Activated CD4-positive, CD25-positive, alpha-beta regulatory T cell (primary cell): ENCODE measurements at places on chromosomes 2 and 18.

GRCh38 chr18:70291295-70291574 is 2.4 kb downstream of the SOCS6 start:
- no peak for DNase-seq

DNA sequence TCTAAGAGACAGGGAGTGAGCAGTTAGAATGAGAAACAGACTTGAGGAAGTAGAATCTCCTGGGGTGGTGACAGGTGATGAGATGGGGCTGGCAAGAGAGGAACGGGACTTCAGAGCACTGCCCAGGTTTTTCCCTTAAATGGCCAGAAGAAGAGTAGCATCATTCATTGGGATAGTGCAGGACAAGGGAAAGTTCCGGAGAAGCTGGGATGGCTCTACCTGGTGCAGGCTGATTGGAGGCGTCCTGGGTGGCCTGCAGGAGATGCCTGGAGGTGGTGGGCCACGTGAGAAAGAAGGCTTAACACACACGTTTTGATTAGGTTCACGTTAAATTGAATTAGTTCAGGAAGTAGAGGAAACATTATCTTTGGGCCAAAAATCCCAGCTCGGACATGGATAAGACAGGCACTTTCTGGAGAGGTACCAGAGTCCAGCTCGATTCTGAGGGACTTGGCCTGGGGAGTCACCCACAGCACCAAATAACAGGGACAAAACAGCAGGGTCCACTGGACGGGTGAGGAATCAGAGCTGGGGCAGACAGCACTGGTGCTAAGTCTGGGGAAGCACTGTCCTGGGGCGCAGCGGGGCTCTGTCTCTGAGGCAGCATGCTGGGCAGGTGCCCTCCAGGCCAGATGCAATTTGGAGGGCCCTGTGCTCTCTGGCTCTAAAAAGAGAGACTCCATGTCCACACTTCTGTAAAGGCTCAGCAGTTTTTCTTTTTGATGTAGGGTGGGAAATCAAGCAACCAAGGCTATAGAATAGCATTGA is 512.3 kb upstream of the RAB6C start:
- no peak for DNase-seq

GRCh38 chr2:161412346-161412745 is 3.8 kb upstream of the TBR1 start:
- DNase-seq = no peak

- DNase-seq = no peak
Observed at GRCh38 chr2:42281416-42282081, 79.5 kb downstream of the COX7A2L start.

- DNase-seq = no peak
Observed at GRCh38 chr2:65417509-65418085, 14.8 kb downstream of the SPRED2 start.

GRCh38 chr2:76998704-76999103 is 523.5 kb downstream of the LRRTM4 start:
- DNase-seq = no peak

GRCh38 chr2:26017464-26018183 is 16.3 kb upstream of the RAB10 start:
- DNase-seq = no peak

DNA sequence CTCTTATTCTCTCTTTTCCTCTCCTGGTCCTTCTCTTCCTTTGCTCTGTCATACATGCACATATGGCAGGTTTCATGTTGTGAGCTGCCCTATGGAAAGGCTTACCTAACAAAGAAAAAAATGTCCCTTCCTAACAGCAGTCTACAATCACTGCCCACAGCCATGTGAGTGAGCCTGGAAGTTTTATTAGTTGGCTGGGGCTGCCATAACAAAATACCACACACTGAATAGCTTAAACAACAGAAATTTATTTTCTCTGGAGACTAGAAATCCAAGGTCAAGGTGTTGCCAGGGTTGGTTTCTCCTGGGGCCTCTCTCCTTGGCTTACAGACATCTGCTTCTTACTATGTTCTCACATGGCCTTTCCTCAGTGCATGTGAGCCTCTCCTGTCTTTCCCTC is 142.1 kb downstream of the TRIB2 start:
- no peak for DNase-seq

- no peak for DNase-seq
Observed at GRCh38 chr2:43041661-43042360, 184.6 kb downstream of the ZFP36L2 start.

DNA sequence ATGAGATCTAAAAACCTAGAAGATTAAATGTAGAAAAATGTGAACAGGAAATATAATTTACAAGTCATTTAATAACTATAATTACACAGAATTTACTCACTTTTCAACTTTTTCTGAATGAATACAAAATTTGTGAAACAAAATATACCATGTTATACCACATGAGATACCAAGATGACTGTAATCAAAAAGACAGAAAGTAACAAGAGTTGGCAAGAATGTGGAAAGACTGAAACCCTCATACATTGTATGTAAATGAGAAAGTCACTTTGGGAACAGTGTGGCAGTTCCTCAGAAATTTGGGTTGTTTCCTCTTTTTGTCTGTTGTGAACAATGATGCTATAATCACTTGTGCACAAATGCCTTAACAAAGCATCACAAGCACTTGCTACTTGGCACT is 145.4 kb upstream of the ZNF804A start:
- no peak for DNase-seq

GRCh38 chr2:106158871-106159270 is 35.2 kb downstream of the UXS1 start:
- DNase-seq = peak; percentile 9

GRCh38 chr2:160096409-160096808 is 34.0 kb upstream of the PLA2R1 start:
- no peak for DNase-seq

DNA sequence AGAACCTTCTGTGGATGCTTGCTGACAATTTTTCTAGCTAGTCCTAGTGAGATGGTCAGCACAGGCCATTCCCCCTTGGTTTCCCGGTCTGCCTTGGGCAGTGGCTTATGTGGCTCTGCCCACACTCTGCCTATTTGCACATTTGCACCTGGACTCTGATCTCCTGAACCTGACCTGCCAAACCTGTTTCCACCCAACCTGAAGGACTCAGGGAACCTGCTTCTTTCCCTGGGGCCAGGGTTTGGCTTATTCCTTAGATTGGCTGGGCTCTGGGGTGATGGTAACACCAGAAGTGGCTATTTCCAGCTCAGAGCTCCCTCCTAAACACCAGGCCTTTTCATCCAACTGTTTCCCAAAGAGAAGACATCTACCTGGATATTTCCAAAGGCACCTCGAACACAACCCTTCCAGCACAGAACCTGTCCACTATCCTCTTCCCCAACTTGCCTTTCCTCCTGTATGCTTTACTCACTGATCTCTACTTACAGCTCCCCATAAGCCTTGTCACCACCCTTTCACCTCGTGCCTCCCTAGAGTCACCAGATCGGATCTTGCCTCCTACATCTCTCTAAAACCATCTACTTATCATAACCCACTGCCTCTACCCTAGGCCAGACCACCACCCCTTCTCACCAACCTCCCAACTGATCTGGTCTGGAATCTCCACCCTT is 5.8 kb upstream of the MTA3 start:
- DNase-seq = no peak

DNA sequence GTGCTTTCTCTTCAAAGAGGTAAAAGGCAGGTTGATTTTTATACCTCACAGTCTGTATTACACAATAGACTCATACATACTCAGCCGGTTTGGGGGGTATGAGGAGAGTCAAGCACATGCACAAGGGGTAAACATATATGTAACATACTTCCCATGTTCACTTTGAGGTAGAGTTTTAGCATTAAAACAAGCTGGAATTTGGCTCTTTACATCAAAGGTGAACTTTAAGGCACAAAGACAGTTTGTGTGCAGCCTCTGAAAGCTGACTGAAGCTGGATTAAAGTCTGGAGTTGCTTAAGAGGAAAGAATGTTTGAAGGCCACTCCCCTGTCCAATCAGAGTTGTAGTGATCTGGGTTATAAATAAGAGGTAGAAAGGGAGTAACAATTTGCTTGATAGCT is 282.0 kb downstream of the DPP10 start:
- DNase-seq = no peak

DNA sequence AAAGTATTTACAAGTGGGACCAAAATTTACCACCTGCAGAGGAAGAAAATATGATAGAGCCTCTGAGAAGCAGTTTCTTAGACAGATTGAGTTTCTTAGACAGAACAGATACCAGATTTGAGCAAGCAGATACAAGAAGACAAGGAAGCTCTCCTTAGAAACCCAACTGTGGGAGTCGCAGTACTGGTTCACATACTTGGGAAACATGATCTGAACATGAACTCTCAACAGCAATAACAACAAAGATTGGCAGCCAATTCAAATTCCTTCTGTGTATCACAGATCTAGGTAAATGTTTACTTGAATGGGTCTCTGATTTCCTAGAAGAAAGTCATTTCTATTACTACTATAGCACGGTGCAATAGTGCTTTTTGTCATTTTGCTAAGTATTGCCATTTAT is 82.1 kb downstream of the OLA1 start:
- no peak for DNase-seq

DNA sequence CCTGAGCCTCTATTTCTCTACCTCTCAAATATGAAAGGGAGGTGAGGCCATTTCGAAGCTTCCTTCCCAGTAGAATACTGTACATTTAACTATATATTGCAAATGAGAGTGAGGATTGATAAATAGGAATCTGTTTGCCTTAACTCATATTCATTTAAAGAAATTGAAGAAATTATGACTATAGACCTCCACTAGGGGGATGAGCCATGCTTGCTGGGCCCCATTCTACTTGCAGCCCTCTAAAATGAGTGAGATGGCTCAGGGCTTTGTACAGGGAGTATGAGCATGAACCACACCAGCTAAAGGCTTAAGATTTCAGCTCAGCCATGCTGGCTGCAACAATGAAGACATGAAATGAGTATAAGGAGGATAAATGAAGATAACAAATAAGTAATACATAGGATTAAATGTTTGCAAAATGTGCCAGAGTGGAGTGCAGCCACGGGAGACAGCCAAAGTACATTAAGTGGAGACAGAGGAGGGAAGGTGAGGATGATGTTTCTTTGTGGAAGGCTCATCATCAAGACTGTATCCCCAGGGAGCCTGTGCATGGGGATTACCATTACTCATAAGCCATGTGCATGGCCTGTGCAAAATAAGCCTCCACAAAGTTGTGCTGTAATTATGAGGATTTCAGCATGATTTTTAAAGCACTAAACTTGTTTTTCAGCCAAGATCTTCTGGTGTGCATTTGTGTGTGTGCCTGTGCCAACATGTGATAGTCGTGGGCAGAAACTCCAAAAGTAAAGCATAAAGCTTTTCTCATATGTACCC is 300.8 kb downstream of the CNTNAP5 start:
- DNase-seq = no peak

- DNase-seq = no peak
Observed at GRCh38 chr2:158045362-158045761, 56.3 kb upstream of the UPP2 start.

DNA sequence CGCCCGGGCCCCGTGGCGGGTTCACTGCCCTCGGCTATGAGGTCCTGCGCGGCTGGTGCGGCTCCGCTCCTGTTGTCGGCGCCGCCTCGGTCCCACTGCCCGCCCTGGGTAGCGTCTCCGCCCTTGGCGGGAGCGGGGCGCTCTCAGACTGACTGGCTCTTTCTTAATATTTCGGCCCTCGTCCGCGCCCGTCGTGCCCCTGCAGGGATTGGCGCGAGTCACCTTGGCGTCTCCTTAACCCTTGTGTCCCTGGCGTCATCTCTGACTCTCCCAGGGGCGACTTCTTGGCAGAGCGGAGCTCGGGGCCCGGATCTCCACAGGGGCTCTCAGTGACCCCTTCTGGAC is 1.3 kb downstream of the PTMA start:
- DNase-seq = peak; percentile 43

- peak; percentile 25 for DNase-seq
Observed at GRCh38 chr2:11829324-11829946, 83.0 kb downstream of the LPIN1 start.

DNA sequence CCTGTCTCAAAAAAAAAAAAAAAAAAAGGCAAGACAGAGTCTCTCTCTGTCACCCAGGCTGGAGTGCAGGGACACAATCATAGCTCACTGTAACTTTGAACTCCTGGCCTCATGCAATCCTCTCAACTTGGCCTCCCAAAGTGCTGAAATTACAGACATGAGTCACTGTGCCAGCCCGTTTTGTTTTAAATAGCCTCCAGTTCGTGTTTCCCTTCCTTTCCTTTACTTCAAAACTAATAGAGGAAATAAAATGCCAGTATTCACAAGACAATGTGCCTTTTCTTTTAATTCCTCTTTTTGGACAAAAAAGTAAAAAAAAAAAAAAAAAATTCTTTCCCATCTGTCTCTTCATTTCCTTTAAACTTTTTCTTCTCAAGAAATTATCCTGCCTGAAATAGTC is 54.5 kb upstream of the ACMSD start:
- no peak for DNase-seq

DNA sequence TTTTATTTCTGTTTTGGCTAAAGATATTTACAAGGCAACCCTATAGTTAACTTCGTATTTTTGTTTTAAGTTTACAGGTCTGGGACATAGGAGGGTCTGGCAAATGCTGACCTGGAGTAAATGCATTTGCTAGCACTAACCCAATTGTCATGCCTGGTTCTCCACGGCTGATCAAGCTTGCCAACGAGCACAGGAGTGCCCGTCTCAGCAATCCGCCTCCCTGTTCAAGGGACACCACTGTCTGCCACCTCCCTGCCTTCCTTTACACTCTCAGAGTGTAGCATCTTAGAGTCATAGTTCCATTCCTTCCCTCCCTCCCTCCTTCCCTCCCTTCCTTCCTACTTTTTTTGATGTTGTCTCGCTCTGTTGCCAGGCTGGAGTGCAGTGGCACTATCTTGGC is 104.6 kb downstream of the PLEKHM3 start:
- DNase-seq = no peak

GRCh38 chr18:56641714-56642337 is 3.4 kb upstream of the TXNL1 start:
- DNase-seq = no peak

DNA sequence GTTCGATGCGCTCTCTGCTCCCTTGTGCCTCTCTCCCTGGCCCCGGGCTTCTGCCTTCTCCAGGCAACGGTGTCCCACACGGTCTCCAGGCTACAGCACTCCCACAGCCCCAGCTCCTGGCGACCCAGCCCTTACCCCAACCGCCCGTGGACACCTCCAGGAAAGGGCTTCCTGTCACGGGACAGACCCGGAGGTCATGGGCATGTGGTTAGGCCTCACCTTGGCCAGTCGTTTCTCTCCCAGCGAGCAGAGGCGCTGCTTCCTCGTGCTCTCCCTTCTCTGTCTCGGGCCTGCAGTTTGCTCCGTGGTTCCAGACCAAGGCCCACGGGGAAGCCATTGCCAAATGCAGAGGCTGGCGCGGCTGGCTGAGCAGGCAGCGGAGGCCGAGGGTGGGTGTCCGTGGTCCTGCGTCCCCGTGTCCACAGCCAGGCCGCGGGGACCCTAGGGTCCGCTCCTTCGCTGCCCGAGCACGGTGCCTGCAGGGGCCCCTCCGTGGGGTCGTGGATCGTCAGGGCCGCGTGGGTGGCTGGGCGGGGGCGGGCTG is 61.0 kb upstream of the IL1RL1 start:
- DNase-seq = no peak

DNA sequence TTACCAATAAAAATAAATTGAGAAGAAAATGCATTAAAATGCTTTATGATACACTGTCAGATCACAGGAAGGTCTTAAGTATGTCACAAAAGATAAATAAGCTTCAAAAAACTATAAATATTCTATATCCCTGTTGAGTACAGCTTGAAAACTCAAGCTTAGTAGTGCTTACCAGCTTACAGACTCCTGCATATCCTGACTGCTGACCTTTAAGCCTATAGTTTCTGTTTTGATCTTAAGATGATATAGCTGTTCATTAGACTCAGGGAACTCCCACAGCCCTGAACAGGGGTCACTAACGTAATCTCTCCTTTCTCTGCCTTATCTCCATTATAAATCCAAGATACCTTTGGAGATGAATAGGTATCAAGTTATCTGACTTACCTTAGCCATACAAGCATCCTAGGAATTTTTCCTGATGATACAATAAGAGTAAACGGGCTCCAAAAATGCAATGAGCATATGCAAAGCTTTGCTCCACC is 93.7 kb upstream of the RBBP8 start:
- no peak for DNase-seq
